ENCODE measurements at places on chromosomes 12 and 14.

DNA sequence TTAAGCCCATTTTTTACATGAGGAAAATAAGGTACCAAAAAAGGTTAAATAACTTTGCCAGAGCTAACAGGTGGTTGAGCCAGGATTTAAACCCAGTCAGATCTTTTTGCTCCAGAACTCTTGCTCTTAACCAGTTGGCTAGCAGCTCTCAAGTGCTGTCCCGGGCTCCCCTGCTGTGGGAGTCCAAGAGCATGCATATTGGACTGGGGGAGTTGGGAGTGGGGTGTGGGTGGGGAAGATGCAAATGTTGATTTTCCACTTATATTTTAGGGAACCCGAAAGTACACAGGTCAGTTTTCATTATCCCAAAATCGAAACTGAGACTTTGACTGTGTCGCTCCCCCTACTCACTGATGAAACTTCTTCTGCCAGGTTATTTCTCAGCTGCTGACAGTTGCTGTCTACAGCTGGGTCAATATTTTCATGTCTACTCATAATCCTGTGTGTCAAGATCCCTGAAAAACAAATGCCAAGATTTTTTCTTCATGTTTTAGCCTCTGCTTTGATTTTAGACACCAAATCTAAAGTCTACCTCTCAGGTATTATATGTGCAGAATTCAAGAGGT lies 172.3 kb upstream of the TMPO start:
- no peak for DNase-seq

DNA sequence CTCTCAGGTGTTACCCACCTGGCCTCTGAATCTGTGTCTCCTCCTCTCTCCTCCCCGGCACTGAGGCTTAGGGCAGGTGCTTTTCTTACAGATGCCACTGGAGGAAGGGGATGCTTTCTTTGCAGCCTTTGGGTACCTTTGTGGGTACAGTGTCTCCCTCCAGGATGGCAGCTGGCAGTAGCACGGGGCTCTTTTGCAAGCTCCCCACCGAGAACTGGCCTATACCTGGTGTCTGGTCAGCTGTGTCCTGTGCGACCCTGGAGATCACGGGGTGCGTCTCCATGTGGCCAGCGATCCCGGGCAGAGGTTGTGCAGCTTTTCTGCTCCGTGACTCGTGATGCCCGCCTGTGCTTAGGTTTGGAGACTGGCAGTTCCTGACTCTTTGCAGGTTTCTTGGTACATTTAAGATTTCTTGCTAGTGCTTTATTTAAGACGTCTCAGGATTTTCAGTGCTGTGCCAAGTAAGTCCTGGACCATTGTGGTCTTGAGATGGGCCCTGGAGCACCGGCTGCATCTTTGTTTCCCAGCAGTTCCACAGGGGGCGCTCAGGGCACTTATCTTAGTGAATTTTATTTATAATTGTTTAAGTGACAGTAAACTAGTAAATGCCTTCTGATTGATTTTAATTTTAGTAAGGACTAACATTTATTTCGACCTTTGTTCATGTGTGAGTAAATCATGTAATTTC lies 68.9 kb downstream of the DDX51 start:
- DNase-seq = no peak

GRCh38 chr12:90010089-90010488 lies 301.5 kb upstream of the ATP2B1 start:
- no peak for DNase-seq

- no peak for DNase-seq
Observed at GRCh38 chr14:64440494-64440893, 24.8 kb upstream of the AKAP5 start.

DNA sequence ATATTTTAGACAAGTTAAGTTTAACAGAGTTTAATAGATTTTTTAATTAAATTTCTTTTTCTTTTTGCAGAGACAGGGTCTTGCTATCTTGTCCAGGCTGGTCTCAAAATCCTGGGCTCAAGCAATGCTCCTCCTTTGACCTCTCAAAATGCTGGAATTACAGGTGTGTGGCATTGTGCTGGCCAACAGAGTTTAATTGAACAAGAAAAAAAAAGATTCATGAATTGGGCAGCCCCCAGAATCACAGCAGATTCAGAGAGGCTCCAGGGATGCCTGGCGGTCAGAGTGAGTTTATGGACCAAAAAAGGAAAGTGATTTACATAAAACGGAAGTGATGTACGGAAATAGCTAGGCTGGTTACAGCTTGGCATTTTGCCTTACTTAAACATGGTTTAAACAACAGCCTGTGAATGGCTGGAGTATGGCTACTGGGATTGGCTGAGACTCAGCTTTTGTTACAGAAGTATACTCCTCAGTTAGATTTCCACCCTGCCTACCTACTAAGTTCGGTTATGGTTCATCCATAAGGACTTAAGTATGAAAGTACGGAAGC lies 14.5 kb upstream of the TESPA1 start:
- DNase-seq = no peak
